ENCODE measurements at places on chromosomes 3 and 15. TPM values are rescaled to one million over a fixed set of nuclear protein-coding genes. Genes with fewer than 3 reads are reported as not detected.

Gene FEZF2
- total RNA-seq: not detected

Gene IQCF5
- not detected for total RNA-seq

Gene TNNC1
- total RNA-seq: 4,301 TPM

Gene SH2D7
- total RNA-seq: not detected

Gene GHSR
- total RNA-seq: not detected

Gene ABI3BP
- 26.4 TPM for total RNA-seq

GRCh38 chr3:134822090-134822489 lies 27.0 kb downstream of the EPHB1 start:
- no peak for DNase-seq

- no peak for DNase-seq
These were observed 35.6 kb upstream of the FLNB start for GRCh38 chr3:57972531-57973111.

DNA sequence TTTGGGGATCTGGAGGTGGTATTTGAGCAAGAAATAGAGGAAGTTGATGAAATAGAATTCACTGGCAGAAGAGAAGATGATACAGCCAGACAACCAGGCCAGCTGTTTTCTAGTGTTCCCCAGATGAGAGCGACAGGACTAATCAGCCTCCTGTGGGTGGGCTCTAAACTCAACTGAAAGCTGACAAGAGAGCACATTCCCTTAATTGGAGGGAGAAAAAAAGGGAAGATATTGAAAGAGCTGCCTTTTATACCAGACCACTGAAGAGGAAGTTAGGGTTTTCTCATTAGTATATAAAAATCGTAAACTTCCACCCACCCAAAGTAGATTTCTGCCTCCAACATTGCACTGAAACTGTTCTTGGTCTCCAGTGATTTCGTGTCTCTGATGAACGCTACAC lies 6.5 kb upstream of the TM4SF19 start:
- DNase-seq: no peak

- no peak for DNase-seq
These were observed 58.1 kb downstream of the EXOG start for GRCh38 chr3:38554127-38554827.

DNA sequence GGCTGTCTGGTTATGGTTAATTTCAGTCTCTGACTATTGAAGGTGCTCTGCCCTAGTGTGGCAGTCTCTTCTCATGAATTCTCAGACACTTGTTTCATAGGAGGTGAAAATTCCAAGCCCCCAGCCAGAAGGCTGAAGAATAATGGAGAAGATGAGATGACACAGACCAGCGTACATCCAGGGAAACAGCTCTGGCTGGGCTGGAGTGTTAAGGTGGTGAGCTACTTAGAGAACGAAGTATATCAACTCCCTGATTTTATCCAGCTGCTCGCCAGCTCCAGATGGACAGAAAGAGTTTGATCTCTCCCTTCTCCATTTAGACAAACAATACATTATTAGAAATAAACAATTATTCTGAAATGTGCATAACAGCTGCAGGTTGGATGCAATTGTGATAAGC lies 494.5 kb upstream of the RGMA start:
- DNase-seq: no peak

- DNase-seq: no peak
These were observed 91.8 kb downstream of the ADAMTSL3 start for GRCh38 chr15:83745771-83746170.

DNA sequence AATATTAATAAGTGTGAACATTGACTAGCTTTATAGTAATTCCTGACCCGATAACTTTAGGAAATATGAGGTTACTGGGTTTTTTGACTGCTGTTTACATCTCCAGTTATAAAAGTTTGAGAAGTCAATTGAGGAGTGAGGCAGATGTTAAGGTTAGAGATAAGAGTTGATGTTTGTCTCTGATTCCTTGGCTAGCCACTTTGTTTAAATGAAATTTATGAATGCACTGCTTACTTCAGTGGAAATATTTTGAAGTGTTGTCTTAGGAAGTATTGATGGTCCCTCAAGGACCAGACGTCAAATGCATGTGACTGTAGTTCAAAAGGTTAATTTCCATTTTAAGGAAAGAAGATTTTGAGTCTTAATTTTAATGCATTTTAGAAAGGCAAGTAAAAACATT lies 41.7 kb downstream of the MAP2K5 start:
- no peak for DNase-seq

GRCh38 chr3:25784971-25785370 lies 1.7 kb upstream of the NGLY1 start:
- no peak for DNase-seq

DNA sequence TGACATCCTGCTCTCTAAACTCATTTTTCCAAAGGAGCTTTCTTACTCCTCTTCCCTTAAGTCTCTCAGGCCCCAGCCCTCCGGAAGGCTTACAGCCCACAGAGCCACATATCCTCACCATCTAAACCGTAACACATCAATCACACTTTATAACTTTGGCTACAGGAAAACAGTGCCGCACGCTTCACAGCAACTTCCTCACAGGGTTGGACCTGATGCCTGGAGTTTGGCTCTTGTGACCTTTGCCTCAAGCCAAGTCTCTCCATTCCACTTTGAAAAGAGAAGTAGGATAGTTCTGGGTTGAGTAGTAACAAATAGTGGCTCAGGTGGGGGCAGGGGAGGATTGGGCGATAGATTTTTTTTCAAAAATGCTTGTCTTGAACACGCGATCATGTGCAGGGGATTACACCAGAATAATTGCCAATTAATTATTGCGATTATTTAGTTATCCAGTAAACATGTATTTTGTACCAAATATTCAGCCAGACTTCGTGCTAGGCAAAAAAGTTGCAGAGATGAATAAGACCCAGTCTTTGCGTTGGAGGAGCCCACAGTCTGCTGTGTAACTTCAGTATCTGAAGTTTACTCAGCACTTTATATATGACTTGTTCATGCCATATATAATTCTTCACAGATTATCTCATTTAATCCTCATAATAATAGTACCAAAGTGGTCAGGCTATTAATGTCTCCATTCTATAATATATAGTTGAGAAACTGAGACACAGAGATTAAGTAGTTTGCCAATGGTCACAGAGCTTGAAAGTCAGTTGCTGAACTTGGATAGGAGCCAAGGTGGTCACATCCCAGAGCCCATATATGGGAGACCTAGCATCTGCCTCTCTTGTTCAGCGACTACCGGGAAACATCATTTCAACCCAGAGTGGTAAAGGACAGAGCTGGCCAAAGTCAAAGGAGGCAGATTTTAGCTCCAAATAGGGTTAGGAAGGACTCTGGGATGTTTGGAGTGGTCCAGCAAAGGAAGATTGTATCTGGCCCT lies 2.4 kb upstream of the ETV5 start:
- no peak for DNase-seq

DNA sequence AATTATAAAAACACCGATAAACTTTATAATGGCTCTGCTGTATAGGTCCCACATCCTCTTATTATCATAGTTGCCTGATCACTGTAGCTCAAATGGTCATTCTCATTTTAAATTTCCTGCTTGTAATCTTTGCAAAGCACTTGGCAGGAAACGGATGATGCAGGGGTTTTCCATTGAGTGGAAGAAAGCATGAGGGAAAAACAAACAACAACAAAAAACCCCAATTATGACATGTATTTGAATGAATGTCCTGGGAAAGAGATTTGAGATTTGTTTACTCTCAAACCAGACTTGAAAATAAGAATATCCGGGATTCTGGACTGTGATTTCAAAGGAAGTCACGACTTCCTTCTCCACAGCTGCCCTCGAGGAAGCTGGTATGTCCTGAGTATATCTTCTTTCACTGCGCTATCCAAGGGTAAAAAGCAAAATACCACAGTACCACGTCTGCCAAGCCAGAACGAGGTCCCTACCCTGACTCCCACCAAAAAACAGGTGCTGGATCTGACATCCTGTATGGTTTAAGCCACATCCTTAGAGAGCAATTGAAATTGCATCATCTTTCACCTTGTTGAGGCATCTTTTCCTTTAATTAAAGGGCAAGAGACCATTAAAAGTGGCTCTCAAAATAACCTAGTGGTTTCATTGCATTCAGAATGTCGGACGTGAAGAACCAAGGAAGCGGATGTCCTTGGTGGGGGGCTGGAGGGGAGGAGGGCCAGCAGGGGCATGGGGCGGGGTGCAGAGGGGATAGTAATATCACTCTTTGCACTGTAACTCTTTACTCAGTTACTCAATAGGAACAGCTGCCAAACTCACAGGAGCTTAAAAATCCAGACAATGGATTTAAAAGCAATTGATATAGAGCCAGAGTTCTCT lies 13.5 kb upstream of the TIPIN start:
- no peak for DNase-seq

DNA sequence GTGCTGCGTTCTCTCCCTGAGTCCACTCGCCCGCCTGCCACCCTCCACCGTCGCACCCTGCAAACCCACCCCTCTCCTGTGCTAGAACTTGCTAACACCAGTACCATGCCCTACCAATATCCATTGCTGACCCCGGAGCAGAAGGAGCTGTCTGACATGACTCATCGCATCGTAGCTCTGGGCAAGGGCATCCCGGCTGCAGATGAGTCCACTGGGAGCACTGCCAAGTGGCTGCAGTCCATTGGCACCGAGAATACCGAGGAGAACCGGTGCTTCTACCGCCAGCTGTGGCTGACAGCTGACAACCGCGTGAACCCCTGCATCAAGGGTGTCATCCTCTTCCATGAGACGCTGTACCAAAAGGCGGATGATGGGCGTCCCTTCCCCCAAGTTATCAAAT lies 4.9 kb upstream of the ALAS1 start:
- no peak for DNase-seq

DNA sequence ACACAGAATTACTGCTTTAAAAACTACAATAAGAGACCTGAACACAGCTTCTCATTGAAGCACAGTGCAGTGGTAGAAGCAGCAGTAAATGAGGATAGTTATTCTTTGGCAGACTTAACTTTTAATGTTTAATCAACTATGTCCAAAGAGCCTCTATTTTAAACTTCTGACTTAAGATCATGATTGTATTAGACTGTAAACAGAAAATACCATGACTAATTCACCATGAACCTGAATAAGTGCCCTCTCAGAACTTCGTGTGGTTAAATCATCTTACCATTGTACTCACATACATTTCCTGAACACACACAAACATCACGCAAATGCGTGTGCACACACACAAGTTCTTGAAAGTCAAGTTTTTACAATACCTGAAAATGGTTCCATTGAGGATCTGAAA lies 13.9 kb downstream of the CEP152 start:
- DNase-seq: no peak

DNA sequence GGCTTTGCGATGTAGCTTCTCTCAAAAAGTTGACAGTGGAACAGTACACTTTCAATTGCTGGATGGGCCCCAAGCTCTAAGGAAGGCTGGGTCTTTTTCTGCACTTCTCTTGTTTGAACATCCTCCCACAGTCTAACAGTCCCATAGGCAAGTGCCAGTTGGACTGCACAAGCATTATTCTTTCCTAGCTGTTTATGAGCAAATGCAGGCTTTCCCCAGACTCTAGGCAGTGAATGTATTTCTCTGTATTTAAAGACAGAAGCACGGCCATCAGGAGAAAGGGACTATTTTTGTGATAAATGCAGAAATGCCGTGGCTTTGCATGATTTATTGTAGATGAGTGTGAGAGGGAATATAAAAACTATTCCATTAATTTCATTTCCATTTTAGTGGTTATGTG lies 539.3 kb upstream of the LMCD1 start:
- DNase-seq: no peak

DNA sequence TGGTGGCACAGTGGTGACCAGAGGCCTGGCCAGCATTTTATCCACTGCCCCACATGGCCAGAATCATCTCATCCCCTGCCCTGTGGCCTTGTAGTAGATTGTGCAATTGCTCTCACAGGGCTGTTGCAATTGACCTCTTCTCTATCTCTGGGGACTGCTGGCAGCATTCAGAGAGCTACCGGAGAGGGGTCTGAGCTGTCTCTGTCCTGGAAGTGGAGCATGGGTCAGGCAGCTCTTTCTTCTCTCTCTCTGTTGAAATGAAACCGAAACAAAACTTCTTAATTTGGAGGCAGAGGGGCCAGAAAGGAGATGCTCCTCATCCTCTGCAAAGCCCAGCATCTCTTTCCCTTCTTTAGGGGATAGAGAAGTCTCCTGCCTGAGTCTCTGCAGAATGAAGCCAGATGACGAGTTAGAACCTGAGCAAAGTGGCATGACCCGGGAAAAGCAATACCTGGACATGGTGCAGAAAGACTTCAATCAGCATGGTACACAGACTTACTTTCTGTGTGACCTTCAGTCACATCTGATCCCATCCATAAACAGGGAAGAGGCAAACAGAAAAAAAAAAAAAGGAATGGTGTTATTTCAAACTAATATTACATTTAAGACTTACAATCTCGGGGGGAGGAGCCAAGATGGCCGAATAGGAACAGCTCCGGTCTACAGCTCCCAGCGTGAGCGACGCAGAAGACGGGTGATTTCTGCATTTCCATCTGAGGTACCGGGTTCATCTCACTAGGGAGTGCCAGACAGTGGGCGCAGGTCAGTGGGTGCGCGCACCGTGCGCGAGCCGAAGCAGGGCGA lies 144.5 kb upstream of the BCL6 start:
- DNase-seq: no peak

GRCh38 chr3:90044084-90044816 lies 936.8 kb downstream of the EPHA3 start:
- DNase-seq: no peak

GRCh38 chr3:151351219-151351618 lies 21.9 kb upstream of the P2RY13 start:
- no peak for DNase-seq

GRCh38 chr3:148607491-148607890 lies 90.2 kb upstream of the AGTR1 start:
- DNase-seq: no peak
